NCI-H2029 treated with DMSO at 0.1 percent for 48 hours (cell line): ENCODE measurements at places on chromosomes 5 and 9.

DNA sequence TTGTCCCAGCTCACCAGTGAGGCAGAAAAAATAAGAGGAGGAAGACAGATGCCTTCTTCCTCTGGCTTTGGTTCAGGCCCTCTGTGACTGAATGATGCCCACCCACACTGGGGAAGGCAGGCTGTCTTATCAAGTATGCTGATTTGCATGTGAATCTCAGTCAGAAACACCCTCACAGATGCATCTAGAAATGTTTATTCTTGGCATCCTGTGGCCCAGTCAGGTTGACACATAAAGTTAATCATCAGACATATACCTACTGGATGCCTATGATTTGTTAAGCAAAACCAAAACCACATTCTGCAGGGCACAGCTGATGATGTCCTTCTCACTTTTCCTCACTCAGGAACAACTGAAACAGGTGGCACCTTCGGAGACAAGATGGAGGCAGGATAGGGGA, 243.4 kb upstream of the KCNN2 start:
- no peak for DNase-seq

DNA sequence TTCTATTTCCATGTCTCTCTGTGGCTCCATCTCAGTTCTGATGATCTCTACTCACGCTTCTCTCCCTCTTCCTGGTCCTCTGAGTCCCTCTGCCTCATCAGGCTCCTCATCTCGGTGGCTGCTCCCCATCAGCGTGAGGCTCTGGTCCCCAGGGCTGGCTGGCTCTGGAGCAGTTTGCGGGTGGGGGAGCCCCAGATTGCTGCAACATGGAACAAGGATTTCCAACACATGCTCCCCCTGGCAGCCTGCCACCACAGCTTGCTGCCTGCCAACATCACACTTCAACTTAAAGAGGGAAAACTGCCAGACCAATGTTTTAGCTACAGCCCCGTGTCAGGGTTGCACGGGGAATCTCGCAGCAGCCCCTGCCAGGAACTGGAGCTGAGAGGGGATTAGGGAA, 77.2 kb upstream of the NEK6 start:
- DNase-seq: peak; percentile 43

DNA sequence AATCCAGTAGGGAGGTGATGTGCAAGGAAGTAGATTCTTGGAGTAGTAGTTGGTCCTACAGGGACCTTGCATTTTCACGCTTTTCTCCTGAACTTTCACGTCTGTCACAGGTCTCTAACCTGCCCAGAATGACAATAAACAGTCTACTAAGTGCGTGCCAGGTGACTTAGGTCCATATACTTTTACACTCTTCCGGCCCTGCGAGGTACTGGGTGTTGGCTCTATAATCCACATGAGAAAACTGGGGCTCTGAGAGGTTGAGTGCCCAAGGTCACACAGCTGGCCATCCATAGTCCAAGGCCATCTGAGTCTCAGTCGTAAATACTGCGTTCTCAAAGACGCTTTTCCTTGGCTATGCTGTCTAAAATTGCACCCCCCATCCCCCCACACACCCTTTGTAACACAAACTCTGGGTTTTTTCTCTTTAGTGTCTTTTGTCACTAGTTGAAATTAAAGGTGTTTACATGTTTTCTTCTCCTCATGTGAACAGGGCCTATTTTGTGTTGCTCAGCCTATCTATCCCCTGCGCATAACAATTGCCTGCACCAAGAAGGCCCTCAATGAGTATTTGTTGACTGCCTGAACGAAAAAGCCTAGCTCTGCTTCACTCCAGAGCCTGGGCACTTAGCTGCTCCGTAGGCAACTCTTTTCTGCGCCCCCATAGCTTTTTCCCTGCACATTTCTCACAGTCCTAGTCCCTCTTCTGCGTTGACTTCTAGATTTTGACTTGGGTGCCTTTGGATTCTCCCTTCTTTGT, 943 bp downstream of the SFXN1 start:
- DNase-seq: no peak

DNA sequence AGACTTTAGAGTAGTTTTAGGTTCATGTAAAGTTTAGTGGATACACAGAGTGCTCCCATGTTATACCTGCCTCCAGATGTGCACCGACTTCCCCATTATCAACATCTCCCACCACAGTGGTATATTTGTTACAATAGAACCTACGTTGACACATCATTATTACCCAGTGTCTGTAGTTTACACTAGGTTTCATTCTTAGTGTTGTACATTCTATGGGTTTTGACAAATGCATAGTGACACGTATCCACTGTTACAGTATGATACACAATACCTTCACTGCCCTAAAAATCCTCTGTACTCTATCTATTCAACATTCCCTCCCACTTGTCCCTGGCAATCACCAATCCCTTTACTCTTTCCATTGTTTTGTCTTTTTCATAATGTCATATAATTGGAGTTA, 34.3 kb upstream of the CRHBP start:
- no peak for DNase-seq

GRCh38 chr5:13403351-13403750, 541.1 kb downstream of the DNAH5 start:
- no peak for DNase-seq

GRCh38 chr9:130276121-130276520, 10.6 kb downstream of the HMCN2 start:
- DNase-seq: no peak

GRCh38 chr9:31166516-31166915, 1217.9 kb upstream of the ACO1 start:
- DNase-seq: no peak

DNA sequence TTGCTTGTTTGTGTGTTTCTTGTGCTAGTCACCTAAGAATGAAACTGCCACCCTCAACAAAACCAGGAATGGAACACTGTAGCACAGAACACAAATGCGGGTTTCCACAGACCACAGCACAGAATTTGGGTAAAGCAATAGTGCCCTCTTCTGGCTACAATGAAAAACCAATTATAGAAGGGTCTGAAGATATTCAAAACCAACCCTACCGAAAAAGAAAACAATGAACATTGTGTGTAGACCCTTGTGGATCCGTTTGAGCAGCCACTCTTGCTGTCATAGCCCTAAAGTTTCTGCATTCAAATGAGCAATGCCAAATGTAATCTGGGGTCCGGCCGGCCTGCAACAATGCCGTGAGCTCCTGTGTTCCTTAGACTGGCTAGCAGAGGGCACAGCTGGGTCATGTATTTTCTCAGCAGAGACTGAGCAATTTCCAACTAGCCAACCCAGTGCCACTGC, 8.3 kb upstream of the ENC1 start:
- peak; percentile 73 for DNase-seq

DNA sequence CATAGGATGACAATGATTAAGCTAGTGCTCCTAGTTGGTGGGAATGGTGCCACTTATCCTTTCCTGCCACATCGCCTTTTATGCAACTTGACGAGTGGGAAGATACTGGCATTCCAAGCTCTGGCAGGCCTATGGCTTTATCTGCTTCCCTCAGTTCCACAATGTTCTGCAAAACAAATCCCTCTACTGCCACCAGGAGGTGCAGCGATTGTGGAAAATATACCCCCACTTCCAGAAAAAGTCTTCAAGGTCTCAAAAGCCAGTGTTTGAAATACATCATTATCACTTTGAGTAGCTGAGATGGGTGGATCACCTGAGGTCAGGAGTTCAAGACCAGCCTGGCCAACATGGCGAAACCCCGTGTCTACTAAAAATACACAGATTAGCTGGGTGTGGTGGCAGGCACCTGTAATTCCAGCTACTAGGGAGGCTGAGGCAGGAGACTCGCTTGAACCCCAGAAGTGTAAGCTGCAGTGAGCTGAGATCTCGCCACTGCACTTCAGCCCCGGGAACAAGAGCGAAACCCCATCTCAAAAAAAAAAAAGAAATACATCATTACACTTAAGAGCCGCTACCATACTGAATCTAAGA, 3.4 kb downstream of the CLINT1 start:
- DNase-seq: peak; percentile 35

DNA sequence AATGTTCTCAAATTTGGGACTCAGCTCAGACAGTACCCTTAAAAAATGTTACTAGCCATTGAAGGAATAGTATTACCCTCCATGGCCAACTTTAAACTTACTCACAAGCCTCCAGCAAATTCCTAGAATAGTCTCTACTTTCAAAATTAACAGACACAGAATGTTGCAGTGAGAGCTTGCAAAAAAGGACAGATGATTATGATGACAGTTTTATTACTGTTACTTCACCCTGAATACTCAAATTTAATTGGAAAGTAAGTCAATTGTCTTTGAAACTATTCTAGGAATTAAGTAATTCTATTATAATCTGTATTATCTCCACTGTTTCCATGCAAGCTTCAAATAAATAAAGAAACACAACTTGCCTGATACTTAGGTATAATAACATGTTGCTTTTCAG, 288.3 kb downstream of the SLF1 start:
- no peak for DNase-seq

- no peak for DNase-seq
These were observed 19.7 kb upstream of the SNCAIP start for GRCh38 chr5:122292332-122292731.

DNA sequence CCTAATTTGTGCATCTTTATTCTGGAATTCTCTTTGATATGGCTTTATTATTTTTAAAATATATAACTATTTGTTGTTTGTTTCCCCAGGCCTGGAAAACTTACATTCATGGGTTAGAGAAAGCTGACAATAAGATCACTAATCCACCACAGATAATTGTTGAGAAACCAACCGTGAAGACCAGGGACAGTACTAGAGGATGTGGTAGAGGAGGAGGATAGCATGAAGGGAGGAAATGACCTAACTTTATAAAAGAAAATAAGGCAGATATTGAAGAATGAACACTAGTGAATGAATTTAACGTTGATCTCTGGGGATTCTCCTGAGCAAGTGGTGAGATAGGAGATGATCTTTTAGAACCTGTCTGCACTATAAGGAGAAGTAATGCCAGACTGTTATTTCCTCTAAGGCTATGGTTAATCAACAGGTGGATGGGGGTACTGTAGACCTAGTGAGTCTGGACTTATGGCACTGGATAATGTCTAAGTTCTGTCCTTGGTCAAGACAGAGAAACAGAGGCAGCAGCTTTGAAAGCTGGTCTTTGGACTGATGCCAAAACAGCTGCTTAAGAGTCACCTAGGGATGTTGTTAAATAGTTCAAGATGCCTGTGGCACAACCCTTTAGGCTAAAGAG, 52.4 kb downstream of the NREP start:
- DNase-seq: no peak

DNA sequence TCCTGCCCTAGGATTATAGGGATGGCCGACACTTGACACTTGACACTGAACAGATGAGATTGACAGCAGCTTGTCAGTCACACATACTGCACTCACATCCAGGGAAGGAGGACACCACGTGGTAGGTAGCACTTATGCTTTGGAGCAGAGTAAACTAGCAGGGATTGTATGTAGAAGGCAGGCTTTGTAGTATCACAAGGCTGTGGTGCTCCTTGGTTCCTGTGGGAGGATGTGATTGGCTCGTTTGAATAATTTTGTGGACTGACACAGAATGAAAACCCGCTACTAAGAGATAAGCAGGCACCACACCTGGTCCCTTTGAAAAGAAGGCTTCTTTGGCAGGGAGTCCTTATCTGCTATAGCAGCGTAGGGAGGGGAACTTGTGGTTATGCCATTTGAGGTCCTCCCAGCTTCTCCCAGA, 63.6 kb upstream of the IL12B start:
- no peak for DNase-seq

DNA sequence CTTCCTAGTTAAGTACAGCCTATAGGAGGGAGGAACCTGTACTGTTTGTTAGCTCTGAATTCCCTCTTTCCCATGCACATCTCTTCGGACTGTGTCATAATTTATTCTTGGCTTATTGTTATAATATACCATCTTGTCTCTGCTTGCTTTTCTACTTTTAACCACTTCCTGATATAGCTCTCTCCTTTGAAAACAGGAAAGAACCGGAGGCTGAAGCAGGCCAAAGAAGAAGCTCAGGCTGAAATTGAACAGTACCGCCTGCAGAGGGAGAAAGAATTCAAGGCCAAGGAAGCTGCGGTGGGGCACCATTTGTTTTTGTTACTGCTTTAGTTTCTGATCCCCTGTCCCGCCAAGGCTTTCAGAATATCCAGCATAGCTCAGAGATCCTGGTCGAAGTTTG, 4.8 kb downstream of the ATP6V1G1 start:
- DNase-seq: no peak

DNA sequence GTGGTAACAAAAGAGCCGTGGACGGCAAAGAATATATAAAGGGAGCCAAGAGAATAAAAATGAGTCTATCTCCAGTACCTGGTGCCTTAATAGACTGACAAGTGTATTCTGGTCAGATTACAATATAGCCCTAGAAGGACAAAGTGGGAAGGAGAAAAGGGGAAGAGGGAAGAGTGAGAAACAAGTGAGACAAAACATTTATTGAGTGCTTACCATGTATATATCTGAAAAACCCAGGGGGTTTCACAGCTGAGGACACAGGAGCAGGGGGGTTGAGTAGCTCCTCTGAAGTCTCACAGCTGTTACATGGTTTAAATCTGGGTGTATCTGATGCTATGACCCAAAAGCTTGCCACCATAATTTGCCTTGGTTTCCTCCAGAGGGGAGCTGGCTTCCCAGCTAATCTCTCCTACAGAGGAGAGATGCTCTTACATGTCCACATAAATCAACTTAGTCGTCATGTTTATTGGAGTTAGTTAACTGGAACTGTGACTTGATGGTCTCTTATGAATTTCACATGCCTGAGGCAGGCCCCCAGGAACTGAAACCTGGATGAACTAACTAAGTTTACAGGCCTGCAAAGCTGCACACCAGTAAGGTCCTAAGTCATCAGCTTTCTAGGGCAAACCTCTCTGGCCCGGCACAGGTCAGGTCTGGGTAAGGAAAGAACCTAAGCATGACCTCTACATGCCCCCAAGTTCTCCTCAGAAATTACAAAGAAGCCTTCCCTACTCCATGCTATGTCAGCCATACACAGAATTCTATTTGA, 15.5 kb downstream of the SIL1 start:
- DNase-seq: no peak

DNA sequence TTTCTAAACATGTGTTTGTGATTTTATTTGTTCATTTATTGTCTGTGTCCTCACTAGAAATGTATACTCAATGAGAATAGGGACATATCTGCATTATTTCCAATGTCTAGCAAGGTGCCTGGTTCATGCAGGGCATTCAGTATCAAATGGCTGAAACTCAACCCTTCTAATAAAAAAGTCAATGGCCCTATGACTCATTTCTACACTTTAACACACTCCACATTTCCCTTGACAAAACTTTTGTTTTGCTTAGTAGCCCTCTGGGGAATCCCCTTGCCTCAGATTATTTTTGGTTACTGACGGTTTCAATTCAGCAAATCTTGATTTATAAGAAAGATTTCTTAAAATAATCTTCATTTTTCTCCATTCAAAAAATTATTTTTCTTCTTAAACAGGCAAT, 206.0 kb upstream of the DMRTA1 start:
- no peak for DNase-seq

- no peak for DNase-seq
These were observed 66.8 kb downstream of the RASGEF1C start for GRCh38 chr5:180142021-180142765.

GRCh38 chr9:90505695-90506094, 136.9 kb downstream of the DIRAS2 start:
- no peak for DNase-seq

GRCh38 chr5:61280205-61280604, 51.9 kb upstream of the ZSWIM6 start:
- peak; percentile 96 for DNase-seq

GRCh38 chr9:126389992-126390391, 63.4 kb downstream of the MVB12B start:
- no peak for DNase-seq
